Pulmonary artery endothelial cell (primary cell): ENCODE measurements at places on chromosomes 16 and 17.

GRCh38 chr17:9115214-9116191 lies 94.2 kb downstream of the NTN1 start:
- DNase-seq = no peak

GRCh38 chr17:73533781-73534180 lies 110.5 kb downstream of the SDK2 start:
- no peak for DNase-seq

- no peak for DNase-seq
These were observed 28.1 kb downstream of the OGFOD1 start for GRCh38 chr16:56479469-56479868.

DNA sequence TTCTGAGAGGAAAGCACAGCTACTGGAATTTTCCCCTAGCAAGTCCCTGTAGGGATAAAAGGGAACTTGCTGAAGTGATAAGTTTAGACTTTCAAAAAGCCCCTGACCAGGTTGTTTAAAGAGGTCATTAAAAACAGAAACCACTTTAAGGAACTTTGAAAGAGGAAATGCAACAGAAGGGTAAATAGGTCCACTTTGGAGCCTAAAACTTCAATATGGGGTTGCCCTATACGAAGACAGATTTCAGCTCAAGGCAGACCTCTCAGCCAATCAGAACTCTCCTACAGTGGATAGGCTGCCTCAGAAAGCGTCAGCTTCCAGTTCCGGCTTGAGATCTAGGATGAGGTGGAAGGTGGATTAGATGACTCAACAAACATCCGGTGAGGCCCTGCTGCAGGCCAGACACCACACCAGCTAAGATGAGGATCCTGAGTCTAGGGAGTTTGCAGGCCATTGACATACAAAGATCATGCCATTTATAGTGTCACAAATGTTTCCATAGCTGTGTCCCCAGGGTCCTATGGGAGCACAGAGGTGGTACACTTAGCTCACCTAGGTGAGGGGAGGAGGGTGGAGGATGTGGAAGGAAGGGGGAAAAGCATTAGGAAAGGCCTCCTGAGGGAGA lies 7.9 kb upstream of the MFSD6L start:
- no peak for DNase-seq

DNA sequence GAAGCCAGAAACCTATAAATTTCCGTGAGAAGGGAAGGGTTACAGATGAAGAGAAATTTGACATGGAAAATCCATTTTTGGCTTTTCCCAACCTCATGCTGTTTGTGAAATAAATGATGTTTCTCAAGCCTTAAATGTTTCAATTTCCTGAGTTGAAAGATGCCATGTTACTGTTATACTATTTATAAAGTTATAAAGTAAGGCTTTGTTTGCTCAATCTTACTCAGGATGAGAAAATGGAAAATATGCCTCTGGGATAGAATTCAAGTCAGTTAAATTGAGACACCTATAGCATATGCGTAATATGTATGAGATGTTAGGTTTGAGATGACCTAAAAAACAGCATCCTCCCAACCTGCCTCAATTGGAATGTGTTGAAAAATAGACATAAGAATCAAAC lies 19.9 kb upstream of the FAM20A start:
- DNase-seq = no peak

GRCh38 chr16:85612801-85613603 lies at the start of gene GSE1:
TSS of gene GSE1 (plus strand) at chr16:85613322. CDS start at chr16:85613392, 70 bp downstream.
- no peak for DNase-seq
